ENCODE measurements at places on chromosomes 11 and 22.

DNA sequence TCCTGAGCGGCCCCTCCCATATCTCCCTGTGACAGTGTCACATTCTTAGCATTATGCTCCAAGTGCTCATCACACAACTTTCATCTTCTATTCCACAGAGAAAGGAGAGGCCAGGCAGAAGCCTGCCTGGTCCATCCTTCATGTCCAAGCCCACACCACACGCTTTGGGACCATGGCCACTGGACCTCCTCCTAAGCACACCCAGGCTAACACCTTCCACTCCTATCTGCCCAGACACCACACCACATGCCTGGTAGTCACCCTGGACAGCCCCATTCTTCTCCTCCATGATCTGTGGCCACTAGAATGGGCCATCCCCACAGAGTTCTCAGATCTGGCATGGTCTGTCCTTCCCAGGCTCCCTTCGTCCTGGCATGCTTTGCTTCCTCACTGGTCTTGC lies 55.3 kb downstream of the HIRA start:
- no peak for DNase-seq

GRCh38 chr11:69640995-69641581 lies at the start of gene CCND1:
Gene CCND1 (plus strand): TSS chr11:69641156. CDS start chr11:69641314, 158 bp downstream.
- DNase-seq, result peak; percentile 13

- no peak for DNase-seq
These were observed 109.6 kb upstream of the CHORDC1 start for GRCh38 chr11:90332415-90332814.

GRCh38 chr11:45238724-45239123 lies 47.4 kb downstream of the SYT13 start:
- DNase-seq, result no peak

DNA sequence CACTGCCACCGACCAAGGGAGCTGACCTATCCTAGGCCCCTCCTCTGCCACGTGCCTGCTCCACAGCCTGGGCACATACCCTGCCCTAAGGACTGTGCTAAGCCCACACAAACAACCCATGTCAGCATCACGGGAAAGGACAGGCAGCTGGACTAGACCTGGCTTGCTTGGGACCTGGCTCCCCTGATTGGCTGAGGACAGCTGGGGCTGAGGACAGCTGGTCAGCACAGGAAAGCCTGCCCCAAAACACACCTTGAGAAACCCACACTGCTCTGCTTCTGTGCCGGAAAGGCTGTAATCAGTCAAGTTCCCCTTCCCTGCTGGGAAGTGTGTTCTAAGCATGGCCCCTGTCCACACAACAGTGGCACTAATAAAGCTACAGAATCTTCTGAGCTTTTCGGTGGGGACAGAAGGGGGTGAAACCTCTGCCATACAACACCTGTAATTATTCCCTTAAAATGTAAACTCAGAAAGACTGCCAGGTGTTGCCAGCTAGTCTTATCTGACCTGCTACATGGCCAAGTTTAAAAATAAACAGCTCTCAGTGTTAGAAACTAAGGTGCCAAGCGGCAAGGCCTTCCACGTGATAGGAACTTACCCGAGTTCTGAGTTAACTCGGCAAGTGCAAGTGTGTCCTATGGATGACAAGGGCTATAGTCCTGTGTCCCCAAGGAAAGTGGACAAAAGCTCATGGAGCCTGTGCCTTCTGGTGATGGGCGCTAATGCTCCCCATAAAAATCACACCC lies 35.7 kb upstream of the ARFGAP3 start:
- DNase-seq, result no peak

DNA sequence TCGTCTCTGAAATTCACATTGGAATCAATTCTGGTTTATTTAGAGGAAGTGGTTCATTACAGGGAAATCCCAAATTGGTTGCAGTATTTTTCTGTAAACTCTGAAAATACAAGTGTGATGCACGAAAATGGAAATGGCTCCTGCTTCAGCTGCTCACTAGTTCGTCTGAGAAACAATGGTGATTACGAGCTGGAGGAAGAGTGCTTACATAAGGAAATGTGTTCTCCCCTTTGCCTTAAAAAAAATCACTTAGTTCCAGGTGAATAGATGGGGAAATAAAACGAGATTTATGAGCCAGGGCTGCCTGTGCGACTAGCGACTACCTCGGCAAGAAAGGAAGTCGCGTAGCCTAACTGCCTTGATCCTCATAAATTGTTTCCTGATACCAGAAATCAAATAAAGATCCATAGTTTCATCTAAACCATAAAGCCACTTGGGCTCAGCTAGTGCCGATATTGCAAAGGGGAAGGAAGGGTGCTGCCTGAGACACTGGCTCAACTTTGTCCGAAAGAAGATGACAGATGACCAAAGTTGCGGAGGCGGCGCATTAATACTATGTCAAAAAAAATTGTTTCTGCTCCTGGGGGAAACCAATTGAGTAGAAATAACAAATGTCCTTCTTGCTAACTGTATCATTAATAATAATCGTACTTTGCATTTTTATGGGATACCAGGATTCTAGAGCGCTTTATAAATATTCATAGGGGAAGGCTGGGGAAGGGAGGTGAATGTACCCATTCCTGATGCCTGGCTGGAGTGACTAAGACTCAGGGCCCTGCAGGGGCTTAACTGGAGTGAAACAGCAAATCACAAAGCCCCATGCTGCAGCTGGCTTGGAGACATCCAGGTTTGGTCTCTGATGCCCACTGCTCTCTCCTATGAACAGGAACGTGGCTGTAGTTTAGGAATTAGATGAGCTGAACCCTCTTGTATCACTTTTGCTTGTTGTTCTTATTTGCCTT lies 185.7 kb downstream of the BLID start:
- no peak for DNase-seq

DNA sequence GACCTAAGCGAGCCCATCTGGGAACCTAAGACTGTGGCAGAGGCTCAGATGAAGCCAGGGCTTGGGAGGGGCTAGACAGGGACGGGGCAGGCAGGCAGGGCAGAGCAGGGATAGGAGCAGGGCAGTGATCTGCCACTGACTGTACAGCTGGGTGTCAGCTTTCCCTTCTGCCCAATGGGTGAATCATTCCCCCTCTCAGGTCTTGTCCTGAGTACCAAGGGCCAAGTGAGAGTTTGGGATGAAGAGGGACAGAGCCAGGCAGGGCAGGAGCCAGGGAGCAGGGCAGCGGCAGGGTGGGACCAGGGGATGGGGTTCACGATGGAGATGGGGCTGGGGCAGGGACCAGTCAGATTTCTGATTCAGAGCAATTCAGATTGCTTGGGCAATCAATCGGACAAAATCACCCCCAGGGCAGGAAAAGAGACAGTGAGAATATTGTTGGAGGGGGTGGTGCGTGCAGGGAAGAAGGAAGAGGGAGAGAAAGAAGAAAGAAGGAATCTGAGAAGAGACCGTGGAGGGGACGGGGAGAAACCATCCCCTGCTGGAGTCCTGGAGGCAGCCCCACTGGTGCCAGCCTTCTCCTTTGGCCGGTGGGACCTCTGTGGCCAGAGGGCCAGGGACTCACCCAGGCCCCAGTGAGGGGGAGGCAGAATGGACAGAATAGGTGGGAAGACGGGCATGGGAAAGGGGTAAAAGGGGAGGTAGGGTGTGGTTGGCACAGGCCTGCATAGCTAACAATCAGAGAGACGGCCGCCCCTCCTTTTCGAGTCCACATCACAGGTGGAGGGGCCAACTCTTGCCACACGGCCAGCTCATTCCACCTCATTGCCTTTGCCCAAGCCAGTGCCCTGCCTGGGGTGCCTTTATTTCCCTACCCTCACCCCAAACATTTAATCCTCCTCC lies 47.2 kb downstream of the CYTH4 start:
- no peak for DNase-seq

GRCh38 chr22:28548406-28548805 lies 131.2 kb downstream of the TTC28 start:
- DNase-seq, result no peak

DNA sequence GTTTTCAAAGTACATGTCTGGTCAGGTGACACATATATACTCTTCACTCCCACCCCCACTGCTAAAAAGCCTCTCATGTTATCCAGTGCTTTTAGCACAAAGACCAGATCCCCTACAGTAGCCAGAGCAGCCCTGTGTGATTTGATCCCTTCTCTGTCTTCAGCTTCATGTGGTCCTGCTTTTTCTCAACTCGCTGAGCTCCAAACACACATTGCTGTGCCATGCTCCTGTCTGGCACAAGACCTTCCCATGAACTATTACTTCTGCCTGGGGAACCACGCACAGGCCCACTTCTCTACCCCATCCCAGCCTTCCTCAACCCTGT lies 127.1 kb downstream of the RASSF10 start:
- DNase-seq, result no peak

- DNase-seq, result no peak
These were observed 15.3 kb downstream of the HDHD5 start for GRCh38 chr22:17143826-17144225.

DNA sequence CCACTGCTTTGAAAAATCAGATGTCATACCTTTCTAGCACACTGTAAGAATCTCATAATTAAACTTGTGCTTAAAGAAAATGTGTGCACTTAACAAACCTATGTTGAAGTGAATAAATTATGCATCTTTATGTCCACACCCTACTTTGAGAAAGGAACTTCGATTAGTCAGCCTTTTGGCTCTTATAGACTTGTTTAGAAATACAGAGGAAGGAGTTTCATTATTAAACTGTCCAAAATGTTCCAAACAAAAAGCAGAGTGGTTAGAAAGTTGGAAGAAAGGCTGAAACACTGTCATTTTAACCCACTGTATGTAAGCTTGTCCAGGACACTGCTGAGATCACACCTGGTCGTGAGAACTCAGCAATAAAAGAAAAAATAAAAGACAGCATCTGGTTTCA lies 863.2 kb upstream of the CHORDC1 start:
- DNase-seq, result no peak

GRCh38 chr11:3217818-3218482 lies 663 bp downstream of the MRGPRG start:
- no peak for DNase-seq

DNA sequence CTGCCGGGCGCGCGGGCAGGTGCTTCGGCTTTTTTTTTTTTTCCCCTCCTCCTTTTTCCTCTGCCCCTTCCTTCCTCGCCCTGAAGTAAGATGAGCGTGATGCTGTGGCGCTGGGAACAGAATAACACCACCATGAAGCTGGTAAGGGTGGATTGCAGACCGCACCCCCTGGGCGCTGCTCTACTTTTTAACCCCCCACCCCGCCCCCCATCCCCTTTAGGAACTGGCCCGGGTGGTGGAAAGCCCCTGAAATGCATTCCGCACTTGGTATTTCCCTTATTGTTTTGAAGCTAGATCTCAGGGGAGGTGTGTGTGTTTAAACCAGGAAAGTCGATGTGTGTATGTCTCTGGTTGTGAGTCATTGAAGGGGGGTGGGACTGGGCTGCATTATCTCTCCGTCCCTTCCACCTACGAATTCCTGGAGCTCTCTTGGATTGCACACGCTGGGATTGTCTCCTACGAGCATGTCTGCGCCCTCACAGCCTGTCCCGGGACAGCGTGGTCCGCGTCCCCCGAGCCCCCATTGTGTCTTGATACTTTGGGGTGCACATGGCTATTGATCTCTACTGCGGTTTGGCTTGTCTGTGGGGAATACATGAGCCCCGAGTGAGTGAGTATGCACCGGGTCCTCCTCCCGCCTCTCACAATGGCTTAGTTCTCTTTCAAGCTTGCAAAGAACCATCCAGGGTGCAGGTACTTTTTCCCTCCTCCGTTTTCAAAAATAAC lies 64.9 kb downstream of the NAV2 start:
- peak; percentile 17 for DNase-seq

GRCh38 chr11:38968951-38969350 lies 2370.9 kb upstream of the RAG2 start:
- no peak for DNase-seq

DNA sequence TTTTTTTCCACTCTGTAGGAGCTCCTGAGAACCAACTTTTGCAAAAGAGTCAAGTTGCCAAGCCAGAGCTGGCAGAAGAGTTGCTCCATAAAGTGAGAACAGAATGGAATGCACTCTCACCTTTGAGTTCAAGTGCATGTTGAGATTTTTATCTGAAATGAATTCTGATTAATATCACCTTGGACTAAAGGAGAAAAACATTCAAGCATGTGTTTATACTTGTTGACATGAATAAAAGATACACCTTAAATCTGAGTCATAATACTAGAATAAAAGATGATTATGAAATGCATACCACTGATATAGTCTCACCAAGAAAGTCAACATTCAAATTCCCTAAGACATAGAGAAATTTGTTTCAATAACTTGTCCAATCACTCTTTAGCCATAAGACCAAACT lies 37.8 kb downstream of the ARL14EP start:
- DNase-seq, result no peak

DNA sequence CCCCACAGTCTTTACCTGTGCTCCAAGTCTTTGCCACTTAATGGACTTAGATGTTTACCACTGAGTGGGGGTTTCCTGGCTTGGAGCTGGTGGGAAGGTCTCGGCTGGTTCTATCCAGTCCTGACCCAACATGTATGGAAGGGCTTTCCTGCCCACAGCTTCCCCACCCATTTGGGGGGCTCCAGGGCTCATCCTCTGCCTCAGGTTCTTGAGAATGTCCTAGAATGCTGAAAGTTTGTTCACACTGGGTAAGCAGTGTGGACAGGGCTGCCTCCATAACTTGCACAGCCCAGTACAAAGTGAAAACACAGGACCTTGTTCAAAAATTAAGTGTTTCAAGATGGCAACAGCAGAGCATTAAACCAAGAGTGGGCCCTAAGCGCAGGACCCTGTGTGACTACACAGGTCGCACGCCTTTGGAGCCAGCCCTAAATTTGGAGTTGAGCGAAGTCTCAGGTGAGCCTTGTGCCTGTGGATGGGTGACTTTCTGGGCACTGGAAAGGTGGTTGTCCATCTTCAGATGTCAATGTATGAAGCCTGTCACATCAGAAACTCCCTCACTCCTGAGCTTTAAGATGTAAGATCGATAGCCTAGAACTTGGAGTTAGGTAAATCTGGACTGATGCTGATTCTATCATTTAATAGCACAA lies 72.7 kb upstream of the NARS2 start:
- no peak for DNase-seq

- no peak for DNase-seq
These were observed 1.8 kb upstream of the MUC15 start for GRCh38 chr11:26573896-26574295.

DNA sequence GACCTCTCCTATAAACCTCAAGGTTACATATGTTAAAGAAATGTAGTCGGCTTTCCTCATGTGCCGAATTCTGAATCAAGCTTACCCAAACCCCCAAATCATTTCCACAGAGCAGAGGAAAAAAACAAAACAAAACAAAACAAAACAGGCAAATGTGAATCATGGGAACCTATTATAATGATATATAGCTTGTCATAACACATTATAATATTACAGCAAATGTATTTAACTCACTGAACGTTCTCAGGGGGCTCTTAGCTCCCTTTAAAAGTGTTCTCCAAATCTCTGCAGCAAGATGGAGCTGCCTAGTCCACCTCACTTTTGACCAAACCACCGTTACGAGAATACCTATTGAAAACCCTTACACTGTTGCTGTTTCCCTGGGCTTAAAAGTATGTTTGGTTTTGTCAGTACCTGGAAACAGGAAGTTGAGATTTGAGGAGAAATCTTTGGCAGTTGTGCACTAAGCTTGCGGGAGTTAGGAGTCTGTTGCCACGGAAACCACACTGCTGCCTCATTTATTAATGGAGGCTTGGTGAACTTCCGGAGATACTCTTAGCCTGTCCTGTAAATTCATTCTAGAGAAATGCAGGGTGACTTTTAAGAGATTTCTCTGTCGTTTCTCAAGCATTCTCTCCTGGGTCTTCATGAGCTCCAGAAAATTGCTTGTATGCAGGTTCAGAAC lies 167.0 kb upstream of the RASSF10 start:
- peak; percentile 10 for DNase-seq

GRCh38 chr11:13837286-13837685 lies 125.2 kb upstream of the SPON1 start:
- no peak for DNase-seq

All from activated CD4-positive, alpha-beta T cell treated with anti-CD3 and anti-CD28 coated beads, Interleukin-2, amount 50 U/mL, for 16 hours (primary cell).